ENCODE measurements at places on chromosomes 1 and 21.

DNA sequence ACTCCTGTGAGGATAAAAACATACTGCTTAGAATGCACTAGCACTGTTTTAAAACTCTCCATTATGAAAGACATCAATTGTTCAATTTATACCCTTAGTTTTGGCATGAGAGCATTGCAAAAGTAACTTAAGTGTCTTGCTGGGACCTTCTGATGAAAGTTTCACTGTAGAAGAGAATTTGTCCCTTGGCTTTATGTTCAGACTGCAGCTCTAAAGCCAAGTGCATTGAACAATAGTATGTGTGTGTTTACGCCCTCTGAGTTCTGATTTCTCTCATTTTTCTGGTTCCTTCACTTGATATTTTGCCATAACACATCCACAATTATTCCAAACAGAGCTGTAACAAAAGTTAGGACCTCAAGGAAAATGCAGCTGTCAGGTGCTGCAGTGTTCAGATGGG, 474.6 kb downstream of the DISC1 start:
- DNase-seq = no peak

DNA sequence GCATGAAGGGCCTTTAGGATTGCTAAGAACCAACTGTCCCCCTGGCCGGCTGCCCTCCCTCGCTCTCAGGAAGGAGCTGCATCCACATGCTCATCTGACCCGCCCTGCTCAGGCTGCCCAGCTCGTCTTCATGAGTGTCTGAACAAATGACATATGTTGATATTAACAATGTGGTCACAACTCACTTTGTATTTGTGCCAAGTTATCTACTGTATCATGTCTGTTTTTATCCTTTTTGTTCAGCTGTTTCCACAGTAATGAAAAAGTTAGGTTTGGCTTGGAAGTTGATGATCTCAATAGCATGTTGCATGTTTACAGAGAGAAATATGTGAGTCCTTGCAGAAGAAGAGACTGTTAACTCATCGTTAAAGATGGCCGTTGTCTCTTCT, 75.1 kb downstream of the PHTF1 start:
- no peak for DNase-seq

DNA sequence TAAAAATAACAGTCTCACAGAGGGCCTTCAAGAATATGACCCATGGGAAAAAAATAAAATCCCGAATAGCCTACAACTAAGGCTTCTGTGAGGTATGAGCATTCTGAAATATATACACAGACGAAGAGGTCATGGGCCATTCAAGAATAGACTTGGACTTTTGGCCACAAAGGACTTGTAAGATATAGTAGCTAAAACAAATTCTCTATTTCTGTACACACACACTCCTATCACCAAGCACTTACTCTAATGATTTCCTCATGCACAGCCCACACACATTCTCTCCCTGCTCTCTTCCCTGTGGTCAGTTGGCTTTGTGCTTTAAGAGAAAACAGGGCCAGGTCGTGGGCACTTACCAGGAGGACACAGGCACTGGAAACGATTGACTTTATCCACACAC, 69.7 kb upstream of the ADAM30 start:
- no peak for DNase-seq

- DNase-seq = no peak
Observed at GRCh38 chr21:28761674-28762356, 230.9 kb downstream of the LTN1 start.

DNA sequence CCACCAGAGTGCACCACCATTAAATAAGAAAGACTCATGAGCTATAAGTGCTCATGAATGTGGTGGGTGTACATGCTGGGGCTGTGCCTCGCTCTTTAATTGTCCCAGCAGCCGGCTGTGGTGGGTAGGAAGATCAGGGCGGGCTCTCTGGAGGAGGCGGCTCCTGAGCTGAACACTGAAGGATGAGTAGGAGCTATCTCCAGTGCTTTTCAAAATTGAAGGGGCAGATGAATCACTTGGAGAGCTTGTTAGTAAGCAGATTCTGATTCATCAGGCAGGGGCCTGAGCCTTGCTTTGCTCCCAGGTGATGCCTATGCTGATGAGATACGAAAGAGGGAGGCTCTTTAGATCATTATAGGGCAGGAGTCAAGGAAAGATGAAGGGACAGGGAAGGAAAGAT, 54.1 kb downstream of the ETS2 start:
- peak; percentile 17 for DNase-seq

DNA sequence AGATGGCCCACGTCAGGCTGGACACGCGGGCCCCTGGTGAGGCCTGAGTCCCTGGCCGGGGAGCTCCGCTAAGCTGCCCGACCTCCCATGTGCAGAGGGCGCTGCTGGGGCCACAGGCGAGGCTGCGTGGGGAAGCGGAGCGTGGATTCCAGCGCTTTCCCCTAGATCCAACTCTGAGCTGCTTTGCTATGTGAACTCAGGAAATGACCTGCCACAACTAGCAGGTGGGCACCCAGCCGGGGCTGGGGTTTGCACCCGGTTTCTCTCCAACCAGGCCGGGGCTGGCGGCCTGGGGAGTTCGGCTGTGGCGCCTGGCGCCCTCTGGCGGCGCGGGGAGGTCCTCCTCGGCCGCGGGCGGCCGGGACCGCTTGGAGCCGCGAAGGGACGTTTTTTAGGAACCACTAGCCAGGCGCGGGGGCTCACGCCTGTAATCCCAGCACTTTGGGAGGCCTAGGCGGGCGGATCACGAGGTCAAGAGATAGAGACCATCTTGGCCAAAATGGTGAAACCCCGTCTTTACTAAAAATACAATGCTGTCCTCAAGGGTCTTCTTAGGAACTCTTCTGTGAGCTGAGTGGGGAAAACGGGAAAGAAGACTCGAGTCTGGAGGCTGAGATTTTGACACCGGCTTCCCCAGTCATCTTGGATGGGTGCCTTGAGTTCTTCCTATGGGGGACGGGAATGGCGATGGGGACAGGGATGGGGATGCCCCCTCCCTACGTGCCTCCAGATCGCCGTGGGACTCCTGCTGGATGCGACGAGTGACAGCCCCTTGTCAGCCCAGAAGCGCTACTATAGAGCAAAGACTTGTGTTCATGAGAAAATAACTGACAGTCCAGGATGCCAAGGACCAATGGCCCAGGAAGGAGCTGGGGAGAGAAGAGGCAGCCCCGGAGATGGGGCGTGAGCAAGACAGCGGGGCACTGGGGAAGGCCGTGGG, 12.6 kb downstream of the PYCR2 start:
- no peak for DNase-seq

GRCh38 chr1:207833381-207833780, 77.5 kb downstream of the CD34 start:
- no peak for DNase-seq

GRCh38 chr1:52139817-52140540, 1.9 kb upstream of the ZFYVE9 start:
- DNase-seq = peak; percentile 86

- DNase-seq = no peak
Observed at GRCh38 chr1:53292690-53293089, 35.2 kb downstream of the LRP8 start.

DNA sequence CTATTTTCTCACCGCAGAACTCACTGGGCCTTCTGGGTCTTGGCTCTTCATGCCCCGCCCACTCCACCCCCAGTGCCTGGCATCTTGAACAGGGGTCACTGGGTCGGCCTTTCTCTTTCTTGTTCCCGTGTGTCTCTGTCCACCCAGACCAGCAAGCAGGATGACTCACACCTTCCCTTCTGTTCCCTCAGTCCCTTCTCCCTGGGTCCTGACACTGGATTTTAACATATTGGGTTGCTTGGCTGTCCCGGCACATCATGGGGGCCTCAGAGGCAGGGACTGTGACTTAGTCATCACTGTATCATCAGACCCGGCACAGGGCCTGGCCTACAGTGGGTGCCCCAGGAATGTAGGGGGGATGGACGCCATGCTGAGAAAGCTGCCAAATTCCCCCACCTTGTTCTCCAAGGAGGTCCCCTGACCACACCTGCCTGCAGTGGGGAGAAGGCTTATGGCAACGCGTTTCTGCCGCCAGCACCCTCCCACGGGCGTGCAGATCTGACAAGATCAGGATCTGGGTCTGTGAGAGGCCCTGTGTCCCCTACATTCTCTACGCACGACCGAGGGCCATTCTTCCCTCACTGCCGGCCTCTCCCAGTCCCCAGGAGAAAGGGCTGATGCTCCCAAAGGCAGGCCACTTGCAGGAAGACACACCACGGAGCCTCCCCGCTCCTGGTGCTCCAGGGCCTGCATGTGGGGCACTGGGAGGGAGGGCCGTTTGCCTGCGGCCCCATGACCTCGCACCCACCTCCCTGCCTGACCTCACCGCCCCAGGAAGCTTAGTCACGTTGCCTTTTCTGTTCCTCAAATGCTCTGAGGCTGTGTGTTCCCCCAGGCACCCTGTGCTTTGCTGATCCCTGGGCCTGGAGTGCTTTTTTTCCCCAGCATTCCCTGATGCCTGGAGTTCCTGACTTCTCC, 157.2 kb upstream of the TMEM51 start:
- DNase-seq = peak; percentile 63

DNA sequence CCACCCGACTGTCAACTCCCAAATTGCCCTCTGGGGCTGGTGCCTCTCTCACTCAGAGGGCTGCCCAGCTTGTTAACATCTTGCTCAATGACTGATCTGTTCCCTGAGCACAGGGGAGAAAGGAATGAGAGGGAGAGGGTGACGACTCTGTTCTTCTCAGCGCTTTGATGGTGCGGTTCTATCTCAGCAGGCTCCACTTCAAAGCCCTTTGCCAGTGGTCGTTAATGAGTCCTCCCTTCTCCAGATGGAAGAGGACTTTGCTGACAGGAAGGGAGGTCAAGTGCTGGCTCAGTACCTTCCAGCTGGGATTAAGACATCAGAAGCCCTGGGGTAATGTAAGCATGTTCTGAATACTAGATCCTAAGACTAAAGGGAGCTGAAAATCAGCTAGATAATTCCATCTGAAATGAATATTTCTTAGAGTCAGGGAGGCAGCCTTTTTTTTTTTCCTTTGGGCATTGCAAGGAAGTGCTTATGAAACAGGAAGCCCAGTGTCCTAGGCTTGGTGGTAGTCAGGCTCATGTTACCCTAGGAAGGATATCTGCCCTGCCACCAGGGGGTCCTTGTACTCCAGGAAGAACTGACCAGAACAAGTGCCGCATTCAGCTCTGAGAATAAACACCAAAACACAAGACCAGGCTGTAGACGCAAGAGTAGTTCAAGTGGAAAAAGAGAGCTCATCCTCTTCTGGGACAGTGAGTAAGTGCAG, 4.7 kb downstream of the FMOD start:
- no peak for DNase-seq

GRCh38 chr1:55631509-55631908, 416.3 kb upstream of the USP24 start:
- no peak for DNase-seq

GRCh38 chr1:182809414-182809957, 19.9 kb downstream of the NPL start:
- DNase-seq = no peak

DNA sequence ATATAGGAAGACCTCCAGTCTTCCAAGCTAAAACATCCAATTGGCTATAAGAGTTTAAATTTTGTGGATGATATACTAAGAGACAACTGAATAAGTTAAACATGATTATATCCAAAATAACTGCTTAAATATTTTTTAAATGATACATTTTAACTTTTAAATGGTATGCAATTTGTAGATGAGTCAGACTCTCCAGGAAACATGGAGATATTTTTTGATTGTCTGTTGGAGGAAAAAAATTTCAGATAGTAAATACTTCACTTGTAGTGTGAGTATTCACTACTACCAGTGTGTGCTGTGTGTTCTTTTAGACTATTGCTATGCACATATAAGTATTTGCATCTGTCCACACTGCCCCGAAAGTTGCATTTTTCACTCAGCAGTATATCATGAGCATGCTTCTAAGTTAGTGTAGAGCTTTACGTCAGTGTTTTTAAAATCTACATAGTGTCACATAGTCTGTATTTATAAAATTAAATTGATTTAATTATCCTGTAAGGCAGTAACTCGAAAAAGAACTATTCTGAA, 91.1 kb downstream of the USP25 start:
- no peak for DNase-seq

- no peak for DNase-seq
Observed at GRCh38 chr21:29949991-29950390, 10.2 kb upstream of the GRIK1 start.

DNA sequence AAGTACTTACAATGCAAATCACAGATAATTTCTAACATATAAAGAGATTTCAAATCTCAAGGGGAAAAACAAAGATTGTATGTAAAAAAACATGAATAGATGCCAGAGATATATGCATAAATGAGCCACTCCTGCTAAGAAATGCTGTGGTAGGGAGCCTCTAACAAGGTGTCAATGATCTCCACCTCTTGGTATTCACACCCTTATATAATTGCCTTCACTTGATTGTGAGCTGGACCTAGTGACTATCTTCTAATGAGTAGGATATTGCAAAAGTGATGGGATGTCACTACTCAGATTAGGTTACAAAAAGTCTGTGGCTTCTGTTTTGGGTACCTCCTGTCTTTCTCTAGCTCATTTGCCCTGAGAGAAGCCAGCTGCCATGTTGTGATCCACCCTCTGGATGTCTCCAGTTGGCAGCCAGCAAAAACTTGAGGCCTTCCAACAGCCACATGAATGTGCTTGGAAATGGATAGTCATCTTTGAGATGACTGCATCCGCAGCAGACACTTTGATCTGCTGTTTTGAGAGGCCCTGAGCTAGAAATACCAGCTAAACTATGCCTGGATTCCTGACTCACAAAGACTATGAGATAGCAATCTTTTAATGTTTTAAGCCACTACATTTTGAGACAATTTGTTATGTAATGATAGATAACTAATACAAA, 196.1 kb upstream of the FGGY start:
- no peak for DNase-seq

DNA sequence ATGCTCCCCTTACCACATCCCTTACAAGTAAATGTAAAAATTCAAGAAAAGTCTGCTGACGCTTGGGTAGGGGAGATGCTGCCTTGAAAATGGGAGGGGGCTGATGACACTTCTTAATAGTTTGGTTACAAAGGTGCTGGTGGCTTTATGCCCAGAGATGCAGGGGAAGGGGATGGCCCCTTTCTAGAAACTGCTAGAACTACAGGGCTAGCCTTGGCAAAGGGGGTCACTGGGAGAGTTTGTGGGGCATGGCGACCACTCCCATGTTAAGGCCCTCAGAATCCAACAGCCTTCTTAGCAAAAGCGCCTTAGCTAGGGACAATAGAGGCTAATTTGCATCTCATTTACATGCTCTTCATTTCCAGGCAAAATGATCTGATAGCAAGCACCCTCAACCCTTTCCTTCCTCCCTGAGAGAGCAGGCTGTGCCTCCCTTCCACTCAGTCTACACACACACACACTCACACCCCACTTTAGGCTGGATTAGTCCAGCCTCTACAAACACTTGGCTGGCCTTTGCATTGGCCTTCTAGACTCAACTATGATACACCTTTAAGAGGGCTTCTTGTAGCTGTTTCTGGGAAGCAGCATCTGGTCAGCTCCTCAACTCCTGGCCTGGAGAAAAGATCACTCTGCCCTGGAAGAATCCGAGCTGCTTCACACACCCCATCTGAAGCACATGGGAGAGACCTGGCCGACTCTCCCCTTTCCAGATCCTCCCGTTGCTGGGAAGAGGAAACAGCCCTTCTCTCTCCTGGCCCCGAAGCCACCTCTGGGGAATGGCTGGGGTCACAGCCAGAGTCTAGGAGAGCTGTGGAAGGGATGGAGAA, 1.7 kb downstream of the SEMA6C start:
- DNase-seq = no peak
